ENCODE measurements at places on chromosomes 5 and 9.

GRCh38 chr5:95870105-95870672 is 47.7 kb upstream of the GLRX start:
- no peak for DNase-seq

DNA sequence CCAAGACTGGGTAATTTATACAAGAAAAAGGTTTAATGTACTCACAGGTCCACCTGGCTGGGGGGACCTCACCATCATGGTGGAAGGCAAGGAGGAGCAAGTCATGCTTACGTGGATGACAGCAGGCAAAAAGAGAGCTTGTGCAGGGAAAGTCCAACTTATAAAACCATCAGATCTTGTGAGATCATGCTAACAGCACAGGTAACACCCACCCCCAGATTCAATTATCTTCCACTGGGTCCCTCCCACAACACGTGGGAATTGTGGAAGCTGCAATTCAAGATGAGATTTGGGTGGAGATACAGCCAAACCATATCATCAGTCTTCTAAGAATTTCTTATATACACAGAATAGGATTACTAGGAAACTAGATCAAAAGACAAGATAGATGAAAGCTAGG is 555.6 kb downstream of the PRR16 start:
- no peak for DNase-seq

DNA sequence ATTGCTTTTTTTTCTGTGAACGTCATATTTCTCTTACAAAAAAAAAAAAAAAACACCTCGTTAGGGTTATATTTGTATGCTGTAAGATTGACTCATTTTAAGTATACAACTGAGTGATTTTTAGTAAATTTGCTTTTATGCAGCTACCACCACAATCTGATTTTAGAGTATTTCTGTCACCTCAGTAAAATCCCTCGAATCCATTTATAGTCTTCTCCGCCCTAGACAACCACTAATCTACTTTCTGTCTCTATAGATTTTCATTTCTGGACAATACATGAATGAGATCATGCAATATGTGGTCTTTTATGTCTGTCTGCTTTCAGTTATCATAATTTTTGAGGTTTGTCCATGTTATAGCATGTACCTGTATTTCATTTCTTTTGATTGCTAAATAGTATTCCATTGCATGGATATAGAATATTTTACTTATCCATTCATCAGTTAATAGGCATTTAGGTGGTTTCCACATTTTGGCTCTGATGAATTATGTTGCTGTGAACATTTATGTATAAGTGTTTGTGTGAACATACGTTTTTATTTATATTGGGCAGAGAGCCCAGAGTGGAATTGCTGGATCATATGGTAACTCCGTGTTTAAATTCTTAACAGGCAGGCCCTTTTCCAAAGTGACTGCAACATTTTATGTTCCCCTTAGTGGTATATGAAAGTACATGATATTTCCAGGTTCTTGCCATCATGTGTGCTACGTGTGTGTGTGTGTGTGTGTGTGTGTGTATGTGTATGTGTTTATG is 171.4 kb downstream of the SGCD start:
- no peak for DNase-seq

DNA sequence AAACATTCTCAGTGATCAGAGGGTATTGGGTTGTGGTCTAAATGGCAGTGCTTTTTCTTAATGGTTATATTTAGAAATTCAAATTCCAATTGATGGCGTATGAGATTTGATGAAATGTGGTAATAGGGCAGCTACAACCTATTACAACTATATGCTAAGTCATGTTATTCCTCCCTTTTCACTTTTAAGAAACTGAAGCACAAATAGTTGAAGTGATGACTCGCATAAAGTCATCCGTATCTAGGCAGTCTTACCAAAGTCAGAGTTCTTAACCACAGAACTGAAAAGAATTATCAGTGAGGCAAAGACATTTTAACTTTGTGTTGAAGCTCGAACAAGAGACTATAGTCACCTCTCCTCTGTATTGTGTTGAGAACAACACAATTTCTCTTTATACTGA is 28.2 kb downstream of the C9orf152 start:
- no peak for DNase-seq

DNA sequence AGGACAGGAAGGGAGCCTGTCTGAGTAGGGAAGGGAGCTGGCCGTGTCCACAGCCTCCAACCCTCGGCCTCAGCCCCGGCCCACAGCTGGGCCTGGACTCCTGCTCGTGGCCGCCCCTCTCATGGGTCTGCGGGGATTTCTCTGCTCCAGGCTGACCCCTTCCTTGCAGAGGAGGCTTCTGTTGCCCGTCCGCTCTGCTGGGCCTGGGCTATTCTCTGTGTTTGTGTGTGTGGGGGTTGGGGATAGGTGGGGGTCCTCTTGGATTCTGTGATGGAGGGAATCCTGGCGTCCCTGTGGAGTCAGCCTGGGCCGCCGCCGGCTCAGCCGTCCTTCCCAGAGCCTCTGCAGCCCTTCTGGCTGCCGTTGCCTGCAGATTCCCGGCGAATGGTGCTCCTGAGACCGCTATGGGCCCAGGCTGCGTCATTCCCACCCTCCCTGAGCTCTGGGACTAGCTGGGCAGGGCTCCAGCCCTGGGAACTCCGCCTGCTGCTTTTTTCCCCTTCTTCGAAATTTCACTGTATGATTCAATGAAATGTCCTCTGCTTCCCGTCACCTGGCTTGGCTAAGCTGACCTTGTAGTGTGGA is 64.2 kb downstream of the FGF18 start:
- DNase-seq: no peak

GRCh38 chr9:136543830-136544547 is 1.9 kb downstream of the NOTCH1 start:
- peak; percentile 94 for DNase-seq

GRCh38 chr9:133148199-133149129 is 15.2 kb downstream of the GBGT1 start:
- peak; percentile 60 for DNase-seq

GRCh38 chr5:40991168-40991980 is 79.8 kb downstream of the MROH2B start:
- peak; percentile 24 for DNase-seq

GRCh38 chr5:173338380-173339015 is 10.3 kb upstream of the STC2 start:
- no peak for DNase-seq

DNA sequence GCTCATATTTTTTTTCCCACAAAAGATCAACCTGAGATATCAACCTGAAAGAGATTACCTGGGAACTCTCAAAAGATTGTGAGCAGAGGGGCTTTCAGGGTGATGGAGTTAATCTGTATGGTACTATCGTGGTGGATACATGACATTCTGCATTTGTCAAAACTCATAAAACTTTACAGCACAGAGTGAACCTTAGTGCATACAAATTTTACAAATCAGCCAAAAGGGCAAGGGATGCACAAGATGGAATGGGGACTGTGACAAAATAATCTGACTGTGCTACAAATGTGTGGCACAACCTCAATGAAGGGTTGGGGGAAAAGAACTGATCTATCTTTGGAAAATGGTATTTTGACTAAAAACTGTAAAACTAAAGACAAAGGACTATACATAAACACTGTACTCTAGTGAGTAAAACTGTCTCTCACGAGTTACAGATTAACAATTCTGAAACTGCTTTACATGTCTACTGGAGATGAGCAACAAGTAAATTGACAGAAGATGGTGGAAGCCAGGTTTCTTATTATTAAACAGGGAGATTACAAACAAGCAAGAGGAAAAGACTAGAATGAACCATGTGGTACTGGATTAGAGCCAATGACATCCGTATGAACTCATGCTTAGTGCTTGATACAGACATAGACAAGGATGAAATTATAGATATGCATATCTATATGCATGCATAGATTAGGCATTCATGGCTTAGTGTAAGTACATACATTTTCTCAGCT is 24.8 kb upstream of the RLN1 start:
- no peak for DNase-seq

DNA sequence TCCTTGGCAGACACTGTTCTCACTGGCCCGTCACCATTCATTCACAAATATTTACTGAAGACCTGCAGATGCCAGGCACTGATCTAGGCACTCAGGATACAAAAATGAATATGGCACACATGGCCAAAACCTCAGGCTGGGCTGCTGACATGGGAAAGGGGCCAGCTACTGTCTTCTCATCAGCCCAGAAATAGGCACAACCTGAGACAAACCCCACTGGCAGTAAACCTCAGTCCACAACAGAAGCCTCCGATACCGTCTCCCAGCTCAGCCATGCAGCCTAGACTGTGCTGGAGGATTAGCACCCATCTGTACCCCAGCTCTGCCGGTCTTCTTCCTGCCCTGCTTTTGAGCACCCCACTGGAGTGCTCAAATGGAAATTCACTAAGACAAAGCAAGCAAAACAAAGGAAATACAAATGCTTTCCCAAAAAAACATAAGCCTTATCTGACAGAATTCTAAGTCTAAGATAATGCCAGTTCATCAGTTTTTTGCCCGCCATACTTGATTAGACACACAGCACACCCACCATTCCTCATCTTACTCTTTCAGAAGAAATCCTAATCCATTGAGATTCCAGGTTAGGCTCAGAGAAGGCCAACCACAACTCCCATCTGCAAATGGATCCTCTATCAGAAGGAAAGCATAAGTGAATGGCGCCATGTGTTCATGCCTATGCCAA is 8.2 kb downstream of the P4HA2 start:
- no peak for DNase-seq

DNA sequence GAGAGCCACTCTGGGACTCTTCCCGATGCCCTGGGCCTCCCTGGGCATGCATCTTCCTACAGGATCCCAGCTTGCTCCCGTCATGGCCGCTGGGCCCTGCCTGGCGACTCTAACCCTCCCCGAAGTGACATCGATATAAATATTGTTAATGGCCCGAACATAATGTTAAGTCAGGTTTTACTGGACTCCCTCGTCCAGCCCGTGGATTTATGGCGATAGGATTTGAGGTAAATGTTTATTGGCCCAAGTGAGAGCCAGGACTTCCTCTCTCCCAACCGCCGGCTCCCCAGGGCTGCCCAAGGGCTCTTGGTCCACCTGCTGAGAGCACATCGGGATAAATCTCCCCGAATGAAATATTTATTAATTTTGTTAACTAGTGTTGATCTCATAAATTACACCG is 246.3 kb downstream of the PBX3 start:
- DNase-seq: no peak

DNA sequence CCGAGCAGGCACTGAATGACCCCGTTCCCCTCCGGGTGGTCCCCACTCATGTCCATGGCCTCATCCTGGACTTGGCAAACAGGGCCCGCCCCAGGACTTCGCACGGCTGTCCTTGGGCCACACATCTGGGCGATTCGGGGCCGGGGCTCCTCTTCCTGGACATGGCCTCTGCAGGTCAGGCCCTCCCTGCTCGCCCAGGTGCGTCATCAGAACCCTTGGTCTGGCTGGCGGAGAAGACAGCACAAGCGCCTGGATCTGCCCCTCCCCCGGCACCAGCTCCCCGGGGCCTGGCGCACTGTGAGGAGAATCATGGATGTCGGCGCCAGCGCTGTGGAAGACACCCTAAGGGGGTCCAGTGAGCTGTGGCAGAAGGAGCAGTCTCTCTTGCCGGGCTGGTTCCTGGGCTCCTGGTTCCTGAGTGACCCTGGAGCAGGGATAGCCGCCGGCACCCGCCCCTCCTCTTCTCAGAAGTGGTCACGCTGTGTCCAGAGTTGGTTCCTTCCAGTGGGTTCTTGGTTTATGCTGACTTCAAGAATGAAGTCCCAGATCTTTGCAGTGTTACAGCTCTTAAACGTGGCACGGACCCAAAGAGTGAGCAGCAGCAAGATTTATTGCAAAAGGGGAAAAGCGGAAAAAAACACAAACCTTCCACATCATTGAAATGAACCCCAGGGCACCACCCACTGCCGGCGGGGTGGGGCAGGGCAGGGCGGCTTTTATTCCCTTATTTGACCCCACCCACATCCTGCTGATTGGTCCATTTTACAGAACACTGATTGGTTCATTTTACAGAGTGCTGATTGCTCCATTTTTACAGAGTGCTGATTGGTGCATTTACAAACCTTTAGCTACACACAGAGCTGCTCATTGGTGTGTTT is 25.9 kb upstream of the SLC12A7 start:
- no peak for DNase-seq

- no peak for DNase-seq
Observed at GRCh38 chr9:30075451-30076199, 2308.8 kb upstream of the ACO1 start.

DNA sequence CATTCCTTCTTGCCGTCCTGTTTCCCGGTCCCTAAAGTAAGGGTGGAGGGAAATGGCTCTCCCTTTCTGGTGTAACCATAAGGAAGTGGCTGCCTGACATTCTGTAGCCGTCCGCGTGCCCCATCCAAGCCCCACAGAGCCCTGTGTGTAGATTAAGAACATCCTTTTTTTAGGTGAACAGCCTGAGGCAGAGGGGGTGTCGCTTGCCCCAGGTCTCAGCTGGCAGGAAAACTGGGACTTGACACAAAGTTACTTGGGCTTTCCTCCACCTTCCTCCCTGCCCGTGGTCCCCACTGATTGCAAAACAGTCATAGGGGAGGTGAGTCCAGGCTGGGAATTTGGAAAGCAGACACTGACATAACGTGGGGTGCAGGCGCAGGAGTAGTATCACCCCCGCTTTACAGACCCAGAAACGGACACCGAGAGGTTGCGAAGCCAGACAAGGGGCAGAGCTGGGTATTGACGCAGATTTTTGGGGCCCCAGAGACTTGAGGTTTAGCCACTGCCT is 22.8 kb downstream of the C9orf50 start:
- no peak for DNase-seq

Data from Ammon's horn (tissue), 1 donor.